ENCODE measurements at places on chromosomes 5 and 9.

DNA sequence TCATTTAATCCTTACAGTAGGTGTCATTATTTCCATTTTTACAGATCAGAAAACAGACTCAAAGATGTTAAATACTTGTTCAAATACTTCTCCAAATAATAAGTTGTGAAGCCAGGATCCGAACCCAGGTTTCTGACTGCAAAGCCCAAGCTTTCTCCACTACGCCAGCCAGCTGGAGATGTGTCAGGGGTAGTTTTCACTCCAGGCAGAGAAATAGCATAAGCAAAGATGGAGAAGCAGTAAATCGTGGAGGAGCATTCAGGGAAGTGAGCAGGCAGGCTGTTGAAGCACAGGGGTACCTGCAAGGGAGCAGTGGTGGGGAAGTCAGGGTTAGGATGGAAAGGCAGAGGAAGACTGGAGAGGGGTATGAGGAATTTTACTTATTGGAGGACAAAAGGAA, 2.9 kb downstream of the TLN1 start:
- no peak for DNase-seq

GRCh38 chr9:131036529-131037334, 27.8 kb downstream of the LAMC3 start:
- no peak for DNase-seq

DNA sequence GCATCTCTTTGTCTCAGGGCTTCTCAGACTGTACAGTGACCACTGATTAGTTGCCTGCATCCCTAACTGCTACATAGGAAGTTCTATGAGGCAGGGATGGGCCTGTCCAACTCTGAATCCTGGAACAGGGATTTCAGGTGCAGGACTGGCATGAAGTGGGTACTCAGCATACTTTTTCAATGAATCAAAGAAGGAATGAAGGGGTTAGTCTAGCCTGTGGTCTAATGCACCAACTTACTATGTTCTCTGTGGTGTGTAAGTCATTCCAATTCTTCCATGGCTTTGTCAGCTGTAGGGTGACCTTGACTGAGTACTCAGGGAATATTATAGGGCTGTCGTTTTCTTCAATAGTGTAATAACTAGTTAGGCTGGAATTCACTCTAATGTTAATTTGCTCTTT, 8.3 kb downstream of the COL15A1 start:
- peak; percentile 6 for DNase-seq

- no peak for DNase-seq
Measured at GRCh38 chr5:83751201-83751600, 30.5 kb upstream of the HAPLN1 start.

DNA sequence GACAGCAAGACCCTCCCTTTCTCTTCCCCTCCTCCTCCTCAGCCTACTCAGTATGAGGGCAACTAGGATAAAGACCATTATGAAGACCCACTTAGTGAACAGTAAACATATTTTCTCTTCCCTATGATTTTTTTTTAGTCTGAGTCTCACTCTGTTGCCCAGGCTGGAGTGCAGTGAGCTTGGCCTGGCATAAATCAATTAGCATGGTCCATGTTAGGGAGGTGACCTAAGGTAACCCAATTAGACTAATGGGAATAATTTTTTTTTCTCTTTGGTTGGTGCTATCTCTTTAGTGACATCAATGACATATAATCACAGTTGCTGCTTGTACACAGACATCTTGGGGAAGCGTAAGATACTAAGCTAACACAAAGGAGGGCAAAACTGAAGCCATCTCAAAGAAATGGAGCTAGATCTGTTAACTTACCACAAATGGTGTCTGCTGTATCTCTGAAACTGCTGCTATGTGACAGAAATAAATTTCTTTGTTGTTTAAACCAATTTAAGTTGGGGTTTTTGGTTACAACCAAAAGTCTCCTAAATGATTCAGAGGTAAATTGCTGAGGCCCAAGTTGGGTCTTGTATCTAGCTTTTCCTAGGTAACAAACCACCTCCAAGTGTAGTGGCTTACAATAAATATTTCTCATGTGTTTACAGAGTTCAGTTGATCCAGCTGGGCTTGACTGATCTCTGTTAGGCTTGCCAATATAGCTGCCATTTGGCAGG, 13.3 kb downstream of the PKD2L2 start:
- DNase-seq = no peak

DNA sequence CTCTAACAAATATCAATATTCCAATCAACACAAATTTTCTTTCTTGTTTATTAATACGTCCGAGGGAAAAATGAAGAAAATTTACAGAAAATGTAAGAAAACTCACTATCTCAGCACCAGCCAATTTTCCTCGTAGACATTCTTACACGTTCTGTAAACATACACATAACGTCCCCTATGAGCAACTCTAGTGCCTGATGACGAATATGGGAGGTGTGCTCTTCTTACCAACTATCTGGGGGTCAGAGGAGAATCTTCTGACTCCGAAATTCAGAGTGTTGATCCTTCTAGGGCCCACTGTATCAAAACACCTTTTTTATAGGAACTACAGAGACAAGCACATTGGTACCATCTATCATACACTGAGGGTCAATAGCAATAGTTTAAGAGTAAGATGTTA, 198.7 kb downstream of the GAPVD1 start:
- DNase-seq = no peak

DNA sequence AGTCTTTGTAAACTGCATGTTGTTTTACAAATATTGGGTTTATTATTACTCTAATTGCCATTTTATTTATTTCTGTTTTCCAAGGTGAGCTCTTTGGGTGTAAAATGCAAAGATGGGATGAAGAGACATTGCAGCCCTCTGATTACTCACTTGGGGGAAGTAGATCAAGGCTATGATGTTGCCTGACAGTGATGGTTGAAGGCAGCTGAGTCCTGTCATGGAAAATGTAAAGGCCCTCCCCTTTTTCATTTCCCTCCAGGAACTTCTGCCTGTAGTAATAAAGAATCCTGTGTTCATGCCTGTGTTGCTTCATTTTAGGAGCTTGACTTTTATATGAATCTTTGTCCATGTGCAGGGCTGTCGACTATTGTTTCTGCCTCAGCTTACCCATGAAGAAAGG, 605.4 kb upstream of the CLINT1 start:
- DNase-seq = no peak

GRCh38 chr9:137838576-137838975, 39.0 kb upstream of the CACNA1B start:
- DNase-seq = no peak

GRCh38 chr5:163914910-163915309, 409.5 kb downstream of the MAT2B start:
- DNase-seq = no peak

GRCh38 chr9:90167914-90168313, 474.7 kb downstream of the DIRAS2 start:
- DNase-seq = no peak

GRCh38 chr5:170097934-170098333, 7.8 kb upstream of the FOXI1 start:
- no peak for DNase-seq

DNA sequence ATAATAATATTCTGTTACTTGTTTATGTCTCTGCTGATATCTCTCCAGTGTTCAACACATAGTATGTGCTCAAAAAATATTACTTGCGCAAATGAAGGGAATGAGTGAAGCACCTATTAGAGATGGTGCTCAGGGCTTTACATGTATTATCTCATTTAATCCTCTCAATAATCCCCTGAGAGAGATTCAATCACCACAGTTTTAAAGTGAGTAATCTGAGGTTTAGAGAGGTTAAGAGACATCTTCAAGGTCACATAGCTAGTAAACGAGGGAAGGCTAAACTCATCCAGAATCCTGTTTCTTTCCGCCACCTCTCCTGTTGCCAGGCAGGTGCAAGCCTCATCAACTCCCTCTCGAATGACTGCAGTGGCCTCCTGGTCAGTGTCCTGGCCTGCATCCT, 82.0 kb downstream of the UGCG start:
- no peak for DNase-seq

GRCh38 chr9:120867676-120868338, 9.2 kb downstream of the PHF19 start:
- DNase-seq = no peak

GRCh38 chr5:51181208-51181894, 201.9 kb upstream of the ISL1 start:
- DNase-seq = no peak

- DNase-seq = no peak
Measured at GRCh38 chr5:81250004-81250403, 16.9 kb downstream of the CKMT2 start.

DNA sequence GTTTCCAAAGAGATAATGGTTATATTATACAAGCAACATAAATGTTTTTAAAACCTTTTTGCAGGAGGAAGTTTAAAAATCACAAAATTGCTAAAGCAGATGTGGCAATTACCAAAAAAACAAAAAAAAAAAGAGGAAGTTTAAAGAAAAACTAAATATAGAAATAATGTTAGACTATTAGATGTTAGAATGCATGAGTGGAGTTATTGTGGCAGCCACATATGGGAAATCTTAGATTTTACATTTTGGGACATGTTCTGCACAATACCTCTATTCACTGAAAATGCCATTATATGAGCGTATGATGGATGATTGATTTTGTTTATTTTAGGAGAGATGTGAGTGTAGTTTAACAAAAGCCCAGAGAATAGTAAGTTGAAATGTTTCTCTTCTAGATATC, 31.2 kb upstream of the DTWD2 start:
- DNase-seq = no peak

DNA sequence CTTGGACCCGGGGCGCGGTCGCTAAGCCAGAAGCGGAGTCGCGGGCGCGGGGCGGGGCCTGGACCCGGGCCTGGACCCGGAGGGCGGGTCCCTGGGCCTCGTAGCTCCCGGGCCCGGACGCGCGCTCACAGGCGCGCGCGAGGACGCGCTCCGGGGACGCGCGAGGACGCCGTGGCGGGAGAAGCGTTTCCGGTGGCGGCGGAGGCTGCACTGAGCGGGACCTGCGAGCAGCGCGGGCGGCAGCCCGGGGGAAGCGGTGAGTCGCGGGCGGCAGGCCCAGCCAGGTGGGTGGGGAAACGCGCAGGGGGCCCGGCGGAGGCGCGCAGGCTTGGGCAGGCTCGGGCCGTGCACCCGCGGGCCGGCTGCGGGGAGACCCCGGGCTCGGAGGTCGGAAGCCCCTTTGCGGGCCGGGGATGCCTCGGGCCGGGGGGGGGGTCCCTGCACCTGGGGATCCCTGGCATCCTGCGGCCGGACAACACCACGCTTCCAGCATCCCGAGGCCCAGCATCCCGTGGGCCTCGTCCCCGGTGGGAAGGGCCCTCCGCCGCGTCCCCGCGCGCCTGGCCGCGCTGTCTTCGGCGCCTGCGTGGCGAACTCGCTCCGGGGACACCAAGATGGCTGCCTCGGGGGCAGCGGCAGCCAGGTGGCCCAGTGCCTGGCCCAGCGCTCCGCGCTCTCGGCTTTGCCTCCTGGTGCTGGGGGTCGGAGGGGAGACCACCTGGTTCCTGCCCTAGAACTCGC, at the start of gene SFXN1:
TSS of gene SFXN1 (plus strand) at position 177 of the 741 bp plus-strand sequence. CDS start 13,544 bp downstream, outside the sequence.
- DNase-seq = peak; percentile 19

GRCh38 chr9:137138722-137139467, at the start of gene GRIN1:
Gene GRIN1, plus strand, starts transcription at chr9:137139154. Its CDS starts 333 bp downstream, at chr9:137139487.
- DNase-seq = no peak

DNA sequence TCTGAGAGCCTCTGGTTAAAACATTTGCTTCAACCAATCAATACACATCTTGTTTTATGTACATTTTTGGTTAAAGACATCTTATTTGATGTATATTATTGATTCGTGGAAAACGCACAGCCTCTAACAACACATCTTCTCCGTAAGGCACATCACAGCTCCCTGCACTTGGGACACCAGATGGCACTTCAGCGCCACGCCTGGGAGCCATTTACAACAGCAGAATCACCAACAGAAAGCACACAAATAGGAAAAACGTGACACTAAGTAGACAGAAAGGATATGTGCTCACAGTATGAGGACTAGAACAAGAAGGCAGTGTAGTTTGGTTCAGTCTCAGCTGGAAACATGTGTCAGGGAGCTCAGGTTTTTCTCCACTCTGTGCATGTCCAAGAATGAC, 199.7 kb downstream of the ROR2 start:
- no peak for DNase-seq

DNA sequence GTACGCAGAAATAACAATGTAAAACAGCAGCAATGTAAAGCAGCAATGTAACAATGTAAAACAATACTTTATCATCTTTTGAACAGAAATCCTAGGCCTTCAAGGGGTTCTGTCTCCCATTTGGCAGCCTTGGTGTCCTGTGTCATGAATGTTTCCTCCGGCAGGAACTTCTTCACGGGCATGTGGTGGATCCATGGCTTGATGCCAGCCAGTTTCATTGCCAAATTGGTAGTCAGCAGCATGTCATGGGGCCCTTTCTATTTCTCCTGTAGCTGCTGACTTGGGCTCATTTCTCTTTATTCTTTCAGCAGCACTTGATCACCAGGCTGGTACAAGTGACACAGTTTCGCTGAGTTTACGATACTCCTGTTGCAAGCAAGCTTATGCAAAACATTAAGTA, 275.3 kb downstream of the HTR1A start:
- peak; percentile 4 for DNase-seq

DNA sequence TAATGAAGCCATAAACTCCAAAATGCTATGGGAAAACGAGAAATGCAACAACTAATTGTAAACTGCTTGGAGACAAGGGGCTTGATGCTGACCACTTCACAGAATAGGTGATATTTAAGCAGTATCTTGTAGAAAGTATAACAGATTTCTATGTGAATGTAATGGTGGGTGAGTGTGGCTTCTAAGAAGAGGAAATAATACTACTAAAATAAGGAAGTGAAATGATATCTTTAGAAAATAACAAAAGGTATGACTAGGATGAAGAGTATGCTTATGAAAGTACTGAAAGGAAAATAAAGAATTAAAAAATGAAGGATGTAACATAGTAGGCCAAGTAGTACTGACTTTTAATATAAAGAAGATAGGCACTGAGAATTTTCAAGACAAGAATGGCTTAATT, 94.2 kb downstream of the AGTPBP1 start:
- DNase-seq = no peak

DNA sequence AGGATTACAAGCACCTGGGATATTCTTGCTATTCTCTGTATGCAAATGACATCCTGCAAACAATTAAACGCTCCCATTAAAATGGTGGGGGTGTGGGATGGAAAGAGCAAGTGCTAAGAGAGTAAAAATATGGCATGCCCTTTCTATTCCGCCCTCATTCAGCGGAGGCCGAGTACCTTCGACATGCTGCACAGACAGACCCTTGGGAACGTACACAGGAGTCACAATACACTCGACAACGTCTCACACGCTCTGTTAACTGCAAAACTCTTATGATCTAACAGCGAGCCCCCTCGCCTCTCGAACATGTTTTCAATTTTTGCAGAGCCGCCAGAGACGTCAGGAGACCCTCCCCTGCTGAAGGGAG, 322.2 kb downstream of the CEMIP2 start:
- no peak for DNase-seq

- no peak for DNase-seq
Measured at GRCh38 chr5:143064218-143064641, 294.1 kb downstream of the ARHGAP26 start.

All from renal cortical epithelial cell (primary cell).